ENCODE measurements at places on chromosomes 12 and 14.

- no peak for DNase-seq
Measured at GRCh38 chr12:130744274-130744673, 28.2 kb upstream of the RIMBP2 start.

- DNase-seq: no peak
Measured at GRCh38 chr12:54634795-54635194, at the start of gene LACRT. TSS of gene LACRT (minus strand) at chr12:54634895. CDS start at chr12:54634841, 54 bp downstream.

GRCh38 chr14:97301931-97302559 is 504.9 kb downstream of the VRK1 start:
- DNase-seq: no peak

DNA sequence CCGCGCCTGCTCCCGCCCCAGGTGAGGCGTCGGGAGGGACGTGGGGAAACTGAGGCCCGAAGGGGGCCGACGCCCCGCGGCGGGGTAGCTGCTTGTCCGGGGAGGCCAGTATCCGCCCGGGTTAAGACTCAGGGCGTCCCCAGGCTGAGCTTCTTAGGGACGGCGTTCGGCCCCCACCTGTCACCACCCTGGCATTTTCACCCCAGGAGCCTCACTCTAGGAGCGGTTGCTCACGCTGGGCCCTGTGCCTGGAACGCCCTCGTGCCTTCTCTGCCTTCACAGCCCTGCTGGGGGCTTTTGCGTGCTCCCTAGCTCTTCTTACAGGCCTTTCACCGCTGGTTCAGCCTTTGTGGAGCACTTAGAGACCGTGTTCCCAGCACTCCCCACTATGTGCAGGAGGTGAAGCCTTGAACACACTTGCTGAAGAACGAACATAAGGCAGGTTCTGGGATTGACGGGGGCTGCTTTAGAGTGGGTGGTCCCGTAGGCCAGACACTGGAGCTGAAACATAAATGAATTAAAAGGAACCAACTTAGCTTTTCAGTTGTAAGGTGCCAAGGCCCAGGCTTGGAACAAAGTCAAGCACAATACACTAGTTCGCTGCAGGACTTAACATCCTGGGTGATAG is 601 bp downstream of the ZNF839 start:
- DNase-seq: no peak

DNA sequence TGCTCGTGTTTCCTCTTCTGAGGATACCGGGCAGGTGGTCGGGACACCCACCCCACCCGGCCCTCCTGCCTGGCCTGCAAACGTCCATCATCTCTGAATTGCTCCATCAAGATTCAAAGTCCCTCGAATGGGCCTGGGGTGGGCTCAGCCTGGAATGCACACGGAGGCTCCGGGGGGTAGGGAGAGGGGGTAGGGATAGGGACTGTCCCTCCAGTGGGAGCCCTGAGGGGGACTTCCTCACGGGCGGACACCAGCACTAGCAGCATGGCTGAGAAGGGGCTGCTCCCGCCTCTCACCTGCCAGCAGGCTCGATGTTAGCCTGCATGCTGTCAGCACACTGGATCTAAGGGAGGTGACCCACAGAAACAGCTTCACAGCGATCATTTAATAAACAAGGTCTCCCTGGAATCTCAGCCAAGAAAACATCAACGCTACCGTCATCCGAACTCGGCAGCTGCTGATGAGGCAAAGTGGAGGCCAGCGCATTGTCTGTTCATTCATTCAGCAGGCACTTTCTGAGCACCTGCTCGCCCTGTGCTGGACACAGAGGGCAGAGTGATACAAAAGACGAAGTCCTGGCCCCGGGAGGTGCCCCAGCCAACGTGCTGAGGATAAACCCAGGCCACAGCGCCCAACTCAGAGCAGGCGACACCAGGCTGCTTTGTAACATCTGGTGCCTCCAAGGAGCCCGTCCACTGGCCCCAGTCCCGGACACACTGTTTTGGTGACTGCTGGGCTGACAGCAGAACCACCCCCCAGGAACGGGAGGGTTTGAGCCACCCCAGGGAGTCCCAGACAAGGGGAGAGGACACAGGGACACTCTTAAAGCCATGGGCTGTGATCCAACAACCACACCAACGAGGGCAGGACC is 6.3 kb downstream of the TMEM179 start:
- no peak for DNase-seq
